ENCODE measurements at places on chromosomes 5 and 9.

DNA sequence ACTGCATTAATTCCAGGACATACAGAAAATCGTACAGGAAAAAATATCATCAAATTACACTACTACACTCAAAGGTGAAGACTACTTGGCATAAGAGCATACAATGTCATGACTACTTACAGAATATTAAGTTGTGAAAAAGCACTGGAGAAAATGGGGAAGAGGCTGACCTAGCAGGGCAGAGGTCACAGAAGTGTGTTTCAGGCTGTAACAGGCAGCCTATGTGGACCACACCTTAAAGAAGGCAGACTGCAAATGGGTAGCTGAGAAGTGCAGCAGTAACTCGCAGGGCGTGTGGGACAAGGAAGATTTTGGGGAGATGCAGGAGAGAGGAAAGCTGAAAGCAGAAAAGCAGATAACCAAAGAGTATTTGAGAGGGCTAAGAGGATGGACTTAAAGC is 167.0 kb upstream of the PIK3R1 start:
- DNase-seq = no peak

DNA sequence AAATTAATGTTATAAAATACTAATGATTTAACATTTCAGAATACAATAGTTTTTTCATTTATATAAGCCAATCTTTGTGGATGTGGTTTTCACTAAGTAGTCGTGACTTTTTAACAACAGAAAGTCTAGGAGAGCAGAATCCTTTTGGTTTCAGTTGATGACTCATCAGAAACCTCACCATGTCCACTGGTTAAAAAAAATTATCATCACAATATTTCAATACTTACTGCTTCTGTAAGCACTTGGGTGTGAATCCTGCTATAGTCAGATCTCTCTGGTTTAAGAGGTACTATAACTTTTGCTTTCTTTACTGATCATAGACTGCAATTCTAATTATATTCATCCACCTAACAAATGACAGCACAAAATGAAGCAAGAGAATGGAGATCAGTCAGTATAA is 77.2 kb downstream of the MRPS30 start:
- no peak for DNase-seq

- no peak for DNase-seq
Measured at GRCh38 chr9:86354818-86355309, 654 bp upstream of the TUT7 start.

GRCh38 chr5:38749861-38750260 is 96.0 kb upstream of the OSMR start:
- DNase-seq = no peak

DNA sequence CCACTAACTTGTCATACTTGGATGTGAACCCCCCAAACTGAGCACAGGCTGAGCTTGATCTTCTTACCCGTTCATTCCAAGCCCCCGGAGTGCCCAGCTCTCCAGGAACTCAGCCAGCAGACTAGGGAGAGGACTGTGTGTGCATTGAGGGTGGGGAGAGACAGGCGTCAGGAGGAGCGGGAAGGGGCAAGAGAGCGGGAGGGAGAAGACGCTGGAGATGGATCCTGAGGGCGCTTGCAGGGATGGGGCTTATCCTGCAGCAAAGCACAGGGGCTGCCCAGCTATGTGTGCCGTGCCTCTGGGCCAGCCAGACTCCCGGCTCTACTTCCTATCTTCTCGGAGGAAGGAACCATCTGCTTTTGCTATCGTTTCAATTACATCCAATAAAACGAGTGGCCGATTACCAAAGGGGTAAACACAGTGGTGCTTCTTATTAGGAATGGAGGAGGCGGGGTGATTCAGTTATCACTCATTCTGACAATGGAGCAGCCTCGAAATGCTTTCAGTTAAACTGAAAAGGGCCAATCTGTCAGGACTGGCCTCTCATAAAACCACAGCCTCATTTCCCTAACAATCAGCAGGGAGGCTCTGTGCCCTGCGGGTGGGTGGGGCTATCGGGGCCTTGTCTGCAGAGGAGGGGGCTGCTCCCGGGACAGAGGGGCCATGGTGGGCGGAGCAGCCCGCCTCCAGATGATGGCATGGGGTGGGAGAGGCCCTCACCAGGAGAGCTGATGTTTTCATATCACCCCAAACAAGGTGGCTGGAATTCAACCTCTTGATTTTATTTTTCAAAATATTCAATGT is 168.2 kb downstream of the DAB2IP start:
- DNase-seq = no peak

- DNase-seq = no peak
Measured at GRCh38 chr5:143350751-143351602, 52.5 kb downstream of the NR3C1 start.

DNA sequence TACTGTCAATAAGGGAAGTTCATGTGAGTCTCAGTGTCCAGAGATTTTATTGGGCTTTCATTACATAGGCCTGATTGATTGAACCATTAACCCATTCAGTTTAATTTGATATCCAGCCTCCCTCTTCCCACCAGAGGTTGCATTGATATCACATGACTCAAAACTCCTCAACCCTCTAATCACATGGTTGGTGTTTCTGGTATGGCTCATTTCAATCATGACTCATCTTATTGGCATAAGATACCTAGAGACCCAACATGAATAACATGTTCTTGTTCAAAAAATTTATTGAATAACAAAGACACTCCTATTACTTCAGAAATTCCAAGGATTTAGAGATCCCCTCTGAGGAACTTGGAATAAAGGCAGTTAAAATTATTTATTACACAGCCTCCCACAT is 982.2 kb downstream of the TLE1 start:
- no peak for DNase-seq

GRCh38 chr5:59385700-59386099 is 507.8 kb downstream of the PDE4D start:
- no peak for DNase-seq

DNA sequence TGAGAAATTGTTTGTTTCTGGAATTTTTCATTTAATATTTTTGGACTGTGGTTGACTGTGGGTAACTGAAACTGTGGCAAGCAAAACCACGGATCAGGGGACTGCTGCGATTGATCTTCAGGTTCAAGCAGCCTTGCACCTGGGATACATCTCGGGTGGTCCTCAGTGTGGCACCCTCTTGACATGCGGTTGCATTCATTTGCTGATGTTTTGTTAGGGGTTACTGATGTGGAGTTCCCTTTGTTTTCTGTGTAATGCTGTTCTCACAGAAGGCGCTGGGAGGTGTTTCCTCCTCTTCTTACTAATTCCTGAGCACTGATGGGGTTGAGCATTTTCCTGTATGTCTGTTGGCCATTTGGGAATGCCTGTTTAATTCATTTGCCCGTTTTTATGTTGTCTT is 60.4 kb downstream of the EHMT1 start:
- no peak for DNase-seq

- no peak for DNase-seq
Measured at GRCh38 chr5:106189121-106189809, 1481.5 kb downstream of the EFNA5 start.

DNA sequence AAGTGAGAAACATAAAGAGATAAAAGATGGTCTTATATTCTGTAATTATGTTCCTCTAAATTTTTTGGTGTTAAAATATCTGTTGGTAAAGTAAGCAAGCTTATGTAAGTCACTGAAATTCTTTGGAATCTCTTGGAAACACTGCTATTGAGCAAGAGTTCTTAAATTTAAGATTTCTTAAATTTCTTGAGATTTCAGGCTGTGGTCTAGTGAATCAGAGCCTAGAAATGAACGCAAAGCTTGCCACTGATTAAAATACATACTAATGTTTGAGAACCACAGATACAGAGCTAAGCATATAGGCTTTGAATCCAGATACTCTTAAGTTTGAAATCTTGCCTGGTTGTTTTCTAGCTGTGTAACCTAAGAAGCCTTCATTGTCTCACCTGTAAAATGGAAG is 133.4 kb downstream of the TRPM3 start:
- DNase-seq = no peak

- no peak for DNase-seq
Measured at GRCh38 chr9:14068690-14069089, 245.3 kb downstream of the NFIB start.

- no peak for DNase-seq
Measured at GRCh38 chr5:167255926-167256325, 1035.5 kb upstream of the WWC1 start.

DNA sequence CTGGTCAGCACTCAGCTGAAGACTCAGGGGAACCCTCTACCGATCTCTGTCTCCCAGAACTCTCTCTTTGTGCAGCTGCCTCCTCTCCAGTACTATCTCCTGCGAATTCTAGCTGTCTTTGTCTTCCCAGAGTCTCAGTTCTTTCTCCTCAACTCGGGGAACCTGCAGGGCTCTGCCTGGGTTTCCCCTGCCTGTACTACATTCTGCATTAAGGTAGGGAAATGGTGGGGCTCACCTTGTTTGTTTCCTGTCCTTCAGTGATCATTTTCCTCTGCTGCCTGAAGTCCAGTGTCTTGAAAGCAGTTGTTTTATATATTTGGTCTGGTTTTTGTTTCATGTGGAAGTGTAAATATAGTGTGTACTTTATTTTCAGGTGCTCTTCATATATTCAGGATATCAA is 43.1 kb upstream of the IGFBPL1 start:
- DNase-seq = no peak

GRCh38 chr9:74284581-74285450 is 212.3 kb upstream of the RORB start:
- no peak for DNase-seq

- DNase-seq = no peak
Measured at GRCh38 chr5:32508806-32509805, 64.6 kb upstream of the ZFR start.

- DNase-seq = no peak
Measured at GRCh38 chr9:136143215-136144001, 24.7 kb upstream of the TMEM250 start.

DNA sequence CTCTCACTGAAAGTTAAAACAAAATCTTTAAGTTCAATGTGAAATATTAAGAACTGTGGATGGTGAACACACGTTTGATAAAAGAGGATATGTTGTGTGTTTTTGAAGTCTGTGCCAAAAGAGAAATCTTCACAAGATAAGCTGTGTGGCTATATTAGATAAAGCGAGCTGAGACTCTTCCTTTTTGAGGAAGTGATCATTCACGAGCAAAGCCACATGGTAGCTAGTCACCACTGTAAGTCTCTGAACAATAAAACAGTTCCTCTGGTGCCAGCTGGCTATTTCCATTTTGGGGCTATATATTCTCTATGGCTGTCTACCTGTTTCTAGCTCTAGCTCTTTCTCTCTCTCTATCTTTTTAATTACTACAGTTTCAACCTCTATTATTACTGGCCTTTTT is 1849.2 kb upstream of the C9orf72 start:
- DNase-seq = no peak
